ENCODE measurements at places on chromosomes 7 and 10.

DNA sequence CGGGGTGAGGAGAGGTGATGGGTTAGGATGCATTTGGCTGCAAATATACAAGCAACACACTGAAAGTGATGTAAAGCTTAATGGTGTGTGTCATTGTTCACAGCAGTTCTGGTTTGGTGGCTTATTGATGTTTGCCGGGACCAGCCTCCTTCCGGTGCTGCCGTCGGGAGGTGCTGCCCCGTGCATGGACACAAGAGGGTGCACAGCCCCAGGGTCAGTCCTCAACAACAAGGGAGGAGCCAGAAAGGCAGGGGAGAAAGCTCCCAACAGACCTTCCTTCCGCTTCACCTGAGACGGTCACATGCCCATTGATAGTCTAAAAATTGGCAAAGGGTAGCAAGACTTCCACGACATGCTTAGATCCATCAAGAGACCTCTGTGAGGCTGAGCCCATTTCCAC is 9.5 kb downstream of the RNF32 start:
- no peak for DNase-seq

DNA sequence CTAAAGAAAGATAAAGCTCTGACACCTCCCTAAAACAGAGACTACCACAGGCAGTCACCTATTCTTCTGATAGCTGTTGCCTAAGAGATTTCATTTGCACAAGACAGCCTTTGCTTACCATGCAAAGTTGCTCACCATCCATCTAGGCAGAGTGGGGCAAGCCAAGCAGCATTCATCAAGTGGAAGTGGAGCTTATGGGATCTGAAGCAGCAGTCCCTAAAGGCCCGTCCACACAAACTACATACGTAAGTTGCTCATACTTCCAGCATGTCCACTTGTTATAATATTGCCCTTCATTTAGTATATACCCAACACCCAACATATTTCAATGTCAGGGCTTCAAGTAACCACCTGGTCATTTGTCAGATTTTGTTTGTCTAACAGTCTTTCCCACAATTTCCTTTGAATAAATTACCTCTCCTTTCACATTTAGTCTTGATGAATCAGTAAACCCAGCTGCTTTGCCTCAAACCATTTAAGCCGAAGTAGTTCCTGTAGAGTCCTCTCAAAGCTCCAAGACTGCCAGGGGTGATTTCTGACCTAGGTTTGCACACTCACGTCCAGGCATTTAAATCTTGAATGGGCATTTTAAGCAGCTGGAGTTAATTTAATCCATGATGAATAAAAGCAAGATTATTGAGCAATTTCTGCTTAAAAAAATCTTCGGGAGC is 67.9 kb downstream of the ATAD1 start:
- no peak for DNase-seq

DNA sequence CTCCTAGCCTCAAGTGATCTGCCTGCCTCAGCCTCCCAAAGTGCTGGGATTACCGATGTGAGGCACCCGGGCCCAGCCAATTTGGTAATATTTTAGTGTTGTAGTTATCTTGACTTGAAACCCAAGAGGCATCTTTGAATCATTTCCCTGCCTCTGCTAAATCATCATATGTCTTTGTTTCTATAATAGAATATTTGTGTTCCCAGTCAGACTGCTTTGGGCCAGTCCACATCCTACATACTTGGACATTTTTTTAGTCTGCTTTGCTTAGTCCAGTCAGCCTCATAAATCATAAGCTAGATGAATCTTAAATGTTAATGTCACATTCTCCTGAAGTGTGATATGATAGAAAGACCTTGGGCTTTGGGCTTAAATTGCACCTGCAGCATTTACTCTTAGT is 5.9 kb downstream of the STAM start:
- DNase-seq = no peak

DNA sequence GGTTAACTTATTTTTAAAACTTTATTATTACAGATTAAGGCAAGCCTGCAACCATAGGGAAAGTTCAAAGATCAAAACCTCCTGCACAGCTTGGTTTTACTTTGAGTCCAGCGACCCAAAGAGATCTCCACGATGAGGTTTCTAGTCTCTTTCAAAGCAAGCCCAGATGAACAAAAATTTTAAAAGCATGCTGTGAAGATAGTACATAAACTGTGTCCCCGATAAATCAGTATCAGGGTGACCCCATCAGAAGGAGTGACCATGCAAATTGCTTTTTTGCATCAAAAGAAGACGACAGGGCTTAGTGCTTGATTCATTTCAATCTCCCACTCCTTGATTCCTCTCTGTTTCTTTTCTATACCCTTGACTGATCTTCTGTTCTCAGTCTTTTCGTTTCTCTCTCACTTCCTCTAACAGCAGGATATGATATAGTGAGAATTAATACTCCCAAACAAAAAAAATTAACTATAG is 16.0 kb upstream of the DNTT start:
- peak; percentile 81 for DNase-seq
